G401 (cell line): ENCODE measurements at places on chromosomes 5 and 9. TPM values are rescaled to one million over a fixed set of nuclear protein-coding genes. Genes with fewer than 3 reads are reported as not detected.

- DNase-seq: no peak
These were observed 359.3 kb downstream of the LRRC70 start for GRCh38 chr5:62937661-62938558.

- DNase-seq: no peak
These were observed 193.1 kb downstream of the SLC12A2 start for GRCh38 chr5:128276537-128277216.

DNA sequence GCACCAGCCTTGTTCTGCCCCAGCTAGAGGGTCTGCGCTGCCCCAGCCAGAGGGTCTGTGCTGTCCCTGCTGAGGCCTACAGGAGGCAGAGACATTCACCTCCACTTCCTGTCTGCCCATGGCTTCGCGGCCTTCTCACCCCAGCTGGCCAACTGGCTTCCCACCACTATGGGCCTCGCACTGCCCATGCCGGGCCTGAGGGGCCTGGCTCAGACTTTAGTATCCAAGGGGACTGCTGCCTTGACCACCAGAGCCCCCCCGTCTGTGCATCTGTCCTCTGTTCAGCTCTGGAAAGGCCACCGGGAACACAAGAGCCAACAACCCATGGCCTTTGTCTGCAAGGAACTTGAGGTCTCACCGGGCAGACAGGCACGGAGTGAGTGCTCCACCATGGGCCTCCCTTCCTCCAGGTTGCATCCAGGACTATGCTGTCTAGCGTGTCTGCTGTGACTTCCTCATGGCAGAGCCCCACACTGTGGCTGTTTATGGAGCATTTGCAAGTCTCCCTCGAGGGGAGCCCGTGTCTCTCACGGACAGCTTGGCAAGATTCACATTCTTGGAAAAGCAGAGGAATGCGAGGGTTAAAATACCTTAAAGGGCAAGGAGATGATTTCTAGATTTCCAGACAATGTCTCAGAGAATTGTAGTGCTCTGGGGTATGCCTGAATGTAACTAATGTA lies 1.7 kb downstream of the DCANP1 start:
- no peak for DNase-seq

The DNM1 gene
- 5.5 and 6.1 TPM in 2 replicates for total RNA-seq

- DNase-seq: no peak
These were observed 52.7 kb downstream of the MSX2 start for GRCh38 chr5:174777111-174777510.

The OR13J1 gene
- total RNA-seq: not detected in 2 replicates

The PCDHB3 gene
- 0.92 and 2.4 TPM in 2 replicates for total RNA-seq

DNA sequence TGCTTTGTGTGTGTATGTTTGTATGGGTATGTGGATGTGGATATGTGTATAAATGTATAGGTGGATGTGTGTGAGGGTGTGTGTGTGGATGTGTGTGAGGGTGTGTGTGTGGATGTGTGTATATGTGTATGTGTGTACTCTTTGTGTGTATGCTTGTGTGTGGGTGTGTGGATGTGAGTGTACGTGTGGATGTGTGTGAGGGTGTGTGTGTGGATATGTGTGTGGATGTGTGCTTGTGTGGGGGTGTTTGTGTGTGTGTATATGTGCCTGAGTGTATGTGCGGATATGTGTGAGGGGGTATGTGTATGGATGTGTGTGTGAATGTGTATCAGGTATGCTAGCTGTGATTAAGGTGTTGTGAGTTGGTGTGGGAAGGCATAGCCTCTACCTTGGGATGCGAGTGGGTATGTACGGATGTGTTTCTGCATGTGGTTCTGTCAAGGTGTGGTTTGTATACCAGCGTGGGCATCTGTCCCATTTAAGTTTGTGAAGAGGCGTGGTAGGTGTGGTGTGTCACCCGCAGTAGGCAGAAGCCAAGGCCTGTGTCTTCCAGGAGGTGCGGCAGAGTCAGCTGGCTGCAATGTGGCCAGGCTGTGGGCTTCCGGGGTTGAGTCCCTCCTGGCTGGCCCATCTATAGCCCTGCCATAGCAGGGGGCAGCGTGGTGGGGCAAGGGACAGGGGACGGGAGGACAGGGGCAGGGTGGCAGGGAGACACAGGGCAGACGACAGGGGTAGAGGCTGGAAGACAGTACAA lies 155.8 kb downstream of the DAB2IP start:
- DNase-seq: no peak

The SEMA6A gene
- total RNA-seq: not detected in 2 replicates

The IRX4 gene
- not detected in 2 replicates for total RNA-seq

The HSPA4 gene
- total RNA-seq: 217 and 267 TPM in 2 replicates

DNA sequence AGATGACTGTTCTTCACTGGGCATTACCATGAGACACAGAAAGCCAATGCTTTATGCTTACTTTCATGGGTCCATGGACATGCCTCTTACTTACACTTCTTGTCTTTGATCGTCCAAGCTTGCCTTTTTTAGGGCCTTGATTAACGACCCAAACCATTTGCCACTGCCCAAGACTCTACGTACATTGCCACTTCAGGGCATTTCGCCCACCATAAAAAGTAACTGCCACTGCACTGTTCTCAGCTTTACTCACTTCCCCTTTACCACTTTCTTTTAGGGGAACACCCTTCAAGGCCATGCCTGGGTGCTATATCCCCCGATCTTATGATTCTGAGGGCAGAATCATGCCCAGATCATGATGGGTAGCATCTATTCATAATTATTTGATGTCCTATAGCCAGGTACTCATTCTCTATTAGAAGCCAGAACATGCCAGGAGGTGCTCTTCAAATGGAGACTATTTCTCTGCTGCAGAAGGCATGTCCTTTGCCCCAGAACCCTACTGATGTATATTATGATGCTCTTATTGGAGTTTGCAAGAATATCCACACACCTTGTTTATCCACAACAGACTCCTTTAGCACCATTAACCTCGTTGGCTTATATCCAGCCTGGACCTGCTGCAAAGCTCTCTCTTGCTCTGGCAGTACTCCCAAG lies 64.1 kb upstream of the RAD23B start:
- DNase-seq: peak; percentile 39

- DNase-seq: no peak
These were observed 23.5 kb downstream of the MAPKAP1 start for GRCh38 chr9:125683486-125683885.

DNA sequence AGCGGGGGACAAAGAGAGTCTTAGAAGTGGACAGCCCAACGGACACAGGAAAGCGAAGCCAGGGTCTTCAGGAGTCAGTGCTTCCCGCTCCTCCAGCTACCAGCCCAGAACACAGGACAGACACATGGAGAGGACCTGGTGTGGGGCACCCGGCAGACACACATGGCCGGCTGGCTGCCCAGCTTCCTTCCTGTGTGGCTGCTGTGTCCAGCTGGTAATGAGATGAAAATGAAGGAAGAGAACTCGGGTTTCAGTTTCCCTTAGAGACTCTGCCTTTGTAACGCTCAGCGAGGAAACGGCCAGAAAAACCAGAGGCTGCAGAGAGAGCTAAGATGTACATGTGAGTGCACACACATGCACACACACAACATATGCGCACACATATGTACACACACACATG lies 87.5 kb downstream of the SECISBP2 start:
- no peak for DNase-seq

The LECT2 gene
- not detected in 2 replicates for total RNA-seq

- no peak for DNase-seq
These were observed 54.7 kb downstream of the UBE2QL1 start for GRCh38 chr5:6503342-6503741.

GRCh38 chr5:5979761-5980537 lies 398.4 kb downstream of the MED10 start:
- DNase-seq: no peak

DNA sequence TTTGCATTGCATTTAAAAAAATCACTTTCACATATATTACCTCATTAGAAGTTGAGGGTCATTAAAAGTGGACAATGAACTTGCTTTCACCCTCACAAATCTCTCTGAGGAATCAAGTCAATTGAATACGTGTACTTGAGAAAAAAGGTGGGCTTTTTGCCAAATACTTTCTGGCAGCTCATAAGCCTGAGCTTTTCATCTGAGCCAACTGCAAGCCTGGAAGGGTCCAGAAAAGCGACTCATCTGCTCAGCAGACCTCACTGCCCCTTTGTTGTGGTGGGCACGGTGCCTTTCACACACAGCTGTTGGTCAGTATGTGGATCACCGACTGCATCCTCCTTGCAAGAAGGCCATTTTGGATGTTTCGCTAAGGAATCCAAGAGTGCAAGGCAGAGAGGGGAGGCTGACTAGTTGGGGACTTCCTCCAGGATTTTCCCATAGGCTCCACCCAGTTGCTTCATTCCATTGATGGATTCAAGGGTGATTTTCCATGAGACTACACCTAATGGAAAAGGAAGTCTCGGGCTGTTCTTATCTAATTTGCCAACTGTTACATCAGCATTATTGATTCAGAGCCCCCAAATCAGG lies 564.7 kb downstream of the PDE4D start:
- DNase-seq: peak; percentile 37

DNA sequence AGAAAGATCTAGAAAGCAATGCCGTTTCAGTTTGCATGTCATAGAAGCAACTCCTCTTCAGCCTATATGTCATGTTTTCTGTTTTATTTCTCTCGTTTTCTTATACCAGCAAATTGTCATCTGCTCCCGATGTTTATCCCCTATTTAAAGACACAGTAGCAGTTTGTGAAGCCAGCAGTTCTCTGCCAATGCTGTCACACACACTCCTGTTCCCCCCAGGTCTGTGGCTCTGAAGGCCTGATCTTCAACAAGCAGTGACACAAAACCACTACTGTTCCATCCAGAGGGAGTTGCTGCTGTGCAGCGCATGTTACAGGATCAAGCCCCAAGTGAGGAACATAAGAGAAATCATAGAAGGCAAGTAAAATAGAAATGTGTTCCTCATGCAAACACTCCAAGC lies 364.1 kb upstream of the SLC30A5 start:
- DNase-seq: peak; percentile 18

The IFNA21 gene
- not detected in 2 replicates for total RNA-seq

GRCh38 chr5:177169271-177169670 lies 35.7 kb downstream of the NSD1 start:
- no peak for DNase-seq

DNA sequence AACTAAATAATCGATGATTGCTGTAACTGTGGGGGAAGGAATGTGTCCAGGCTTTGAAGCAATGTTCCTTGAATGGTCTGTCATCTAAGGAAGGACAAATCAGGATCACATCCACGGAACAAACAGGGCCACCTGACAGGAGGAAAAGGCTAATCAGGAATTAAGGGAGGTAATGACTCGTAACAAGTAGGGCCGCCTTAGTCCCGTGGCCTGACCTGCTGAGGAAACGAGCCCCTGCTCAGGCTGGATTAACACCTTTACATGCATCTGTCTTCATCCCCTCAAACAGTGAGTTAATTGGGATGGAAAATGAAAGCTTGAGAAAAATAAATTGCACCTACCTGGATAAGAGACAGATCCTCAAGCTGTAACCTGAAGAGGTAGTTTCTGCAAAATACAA lies 227.8 kb downstream of the SEMA5A start:
- no peak for DNase-seq

The FAF2 gene
- 24.9 and 29.4 TPM in 2 replicates for total RNA-seq

- DNase-seq: no peak
These were observed 229.6 kb upstream of the ZNF608 start for GRCh38 chr5:124976086-124976485.

- no peak for DNase-seq
These were observed 480 bp upstream of the TXNDC8 start for GRCh38 chr9:110338143-110338542.

DNA sequence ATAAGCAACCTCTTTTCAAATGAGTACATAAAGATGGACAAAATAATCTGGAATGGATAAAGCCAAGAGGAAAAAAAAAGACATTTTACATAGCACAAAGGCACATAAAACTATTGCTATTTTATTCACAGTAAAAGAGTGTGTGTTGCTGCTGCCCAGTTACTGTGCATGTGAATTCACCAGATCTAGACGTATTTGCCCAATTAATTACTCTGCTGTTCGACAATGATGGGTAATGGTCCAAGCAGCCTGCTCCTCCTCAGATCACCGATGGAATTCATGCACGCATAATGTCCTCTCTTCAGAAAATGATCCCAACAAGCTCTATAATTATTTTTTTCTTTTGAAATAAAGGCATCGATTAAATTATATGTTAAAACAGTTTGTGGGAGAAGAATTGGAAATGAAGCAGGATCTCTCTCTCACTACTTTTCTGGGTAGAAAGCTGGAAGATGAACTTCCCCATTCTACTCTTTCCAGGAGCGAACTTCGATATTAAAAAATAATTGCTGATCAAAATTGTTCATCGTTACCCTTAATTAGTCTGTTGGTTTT lies 357.4 kb upstream of the CCNH start:
- DNase-seq: peak; percentile 67

DNA sequence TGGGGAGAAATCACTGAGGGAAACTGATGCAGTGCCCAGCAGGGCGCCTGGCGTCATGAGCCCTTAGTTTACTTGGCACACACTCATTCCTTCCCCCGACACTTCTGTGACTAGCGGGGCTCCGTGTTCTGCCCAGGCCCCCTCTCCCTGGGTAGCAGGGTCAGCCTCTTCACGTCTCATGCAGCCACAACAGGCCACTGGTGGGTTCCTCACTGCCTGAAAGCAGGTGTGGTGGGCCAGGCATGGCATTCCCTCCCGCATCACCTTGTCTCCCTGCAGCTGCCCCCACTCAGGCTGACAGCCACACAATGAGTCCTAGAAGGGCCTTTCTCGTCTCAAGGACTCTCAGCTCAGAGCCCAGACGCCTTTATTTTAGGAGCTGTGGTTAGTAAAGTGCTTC lies 51.1 kb upstream of the CPLX2 start:
- DNase-seq: no peak

DNA sequence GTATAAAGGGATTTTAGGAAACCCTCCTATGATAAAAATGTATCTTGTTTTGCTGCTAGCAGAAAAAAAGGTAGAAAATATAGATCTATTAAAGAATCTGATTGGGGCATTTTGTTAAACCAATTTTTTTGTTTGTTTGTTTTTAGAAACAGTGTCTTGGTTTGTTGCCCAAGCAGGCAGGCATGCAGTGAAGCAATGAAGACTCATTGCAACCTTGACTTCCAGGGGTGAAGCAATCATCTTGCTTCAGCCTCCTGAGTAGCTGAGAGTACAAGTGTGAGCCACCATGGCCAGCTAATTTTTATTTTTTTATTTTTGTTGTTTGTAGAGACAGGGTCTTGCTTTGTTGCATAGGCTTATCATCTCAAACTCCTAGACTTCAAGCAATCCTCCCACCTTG lies 755.8 kb upstream of the EDIL3 start:
- no peak for DNase-seq

GRCh38 chr9:96343515-96344360 lies 39.8 kb downstream of the SLC35D2 start:
- no peak for DNase-seq

The SH2D3C gene
- total RNA-seq: 4.6 and 6.5 TPM in 2 replicates

The FRMPD1 gene
- total RNA-seq: not detected in 2 replicates

DNA sequence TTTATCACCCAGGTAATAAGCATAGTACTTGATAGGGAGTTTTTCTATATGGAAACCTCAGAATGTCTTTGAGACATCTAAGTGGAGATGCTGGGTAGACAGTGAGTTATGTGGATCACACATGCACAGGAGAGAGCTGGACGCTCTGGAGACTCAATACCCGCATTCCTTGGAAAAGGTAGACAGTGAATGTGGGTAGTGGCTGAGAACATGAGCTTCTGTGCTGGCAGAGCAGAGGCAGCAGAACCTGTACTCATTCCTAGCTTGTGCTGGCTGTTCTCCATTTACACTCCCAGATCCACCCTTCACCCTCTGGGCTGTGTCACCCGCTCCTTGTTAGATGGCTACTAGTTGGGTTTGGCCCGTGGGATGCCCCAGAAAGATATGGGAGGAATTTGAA lies 269.8 kb downstream of the ASTN2 start:
- no peak for DNase-seq
